ENCODE measurements at places on chromosomes 7 and 10.
A peak's percentile ranks its signal among the peaks of the same experiment; 100 is the strongest.

GRCh38 chr7:116478834-116479233, 20.7 kb upstream of the CAV2 start:
- DNase-seq, result no peak

DNA sequence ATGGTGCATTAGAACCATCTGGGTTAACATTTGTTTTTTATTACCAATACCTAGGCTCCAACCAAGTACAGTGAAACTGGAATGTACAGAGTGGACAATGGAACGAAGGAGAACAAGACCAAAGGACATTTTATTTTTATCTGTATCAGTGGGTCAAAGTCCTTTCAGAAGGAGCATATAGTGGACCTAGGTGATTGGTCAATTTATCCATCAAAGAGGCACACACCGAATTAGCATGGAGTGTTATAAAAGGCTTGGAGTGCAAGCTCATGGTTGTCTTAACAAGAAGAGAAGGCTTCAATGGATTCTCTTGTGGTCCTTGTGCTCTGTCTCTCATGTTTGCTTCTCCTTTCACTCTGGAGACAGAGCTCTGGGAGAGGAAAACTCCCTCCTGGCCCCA, at the start of gene CYP2C9:
CYP2C9 (plus strand) TSS at position 276 of the 400 bp plus-strand sequence; CDS start at position 301, 25 bp downstream.
- no peak for DNase-seq

DNA sequence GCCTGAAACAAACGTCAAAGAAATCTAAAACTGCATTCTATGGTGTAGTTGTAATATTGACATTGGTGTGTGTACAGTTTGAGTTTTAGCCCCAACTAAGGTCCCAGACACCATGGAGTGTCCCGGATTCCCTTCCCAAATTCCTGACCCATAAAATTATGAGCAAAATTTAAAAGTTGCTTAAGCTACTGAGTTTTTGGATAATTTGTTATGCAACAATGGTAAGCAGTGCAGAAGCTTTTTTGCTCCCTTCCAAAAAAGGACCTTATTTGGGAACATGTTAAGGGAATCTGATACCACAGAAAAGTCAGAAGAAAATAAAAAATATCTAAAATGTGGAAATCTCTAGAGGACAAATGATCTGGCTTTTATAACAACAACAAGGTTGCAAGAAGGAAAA, 63.3 kb upstream of the KMT2E start:
- no peak for DNase-seq

GRCh38 chr10:100575585-100576281, 40.0 kb downstream of the HIF1AN start:
- DNase-seq, result no peak

DNA sequence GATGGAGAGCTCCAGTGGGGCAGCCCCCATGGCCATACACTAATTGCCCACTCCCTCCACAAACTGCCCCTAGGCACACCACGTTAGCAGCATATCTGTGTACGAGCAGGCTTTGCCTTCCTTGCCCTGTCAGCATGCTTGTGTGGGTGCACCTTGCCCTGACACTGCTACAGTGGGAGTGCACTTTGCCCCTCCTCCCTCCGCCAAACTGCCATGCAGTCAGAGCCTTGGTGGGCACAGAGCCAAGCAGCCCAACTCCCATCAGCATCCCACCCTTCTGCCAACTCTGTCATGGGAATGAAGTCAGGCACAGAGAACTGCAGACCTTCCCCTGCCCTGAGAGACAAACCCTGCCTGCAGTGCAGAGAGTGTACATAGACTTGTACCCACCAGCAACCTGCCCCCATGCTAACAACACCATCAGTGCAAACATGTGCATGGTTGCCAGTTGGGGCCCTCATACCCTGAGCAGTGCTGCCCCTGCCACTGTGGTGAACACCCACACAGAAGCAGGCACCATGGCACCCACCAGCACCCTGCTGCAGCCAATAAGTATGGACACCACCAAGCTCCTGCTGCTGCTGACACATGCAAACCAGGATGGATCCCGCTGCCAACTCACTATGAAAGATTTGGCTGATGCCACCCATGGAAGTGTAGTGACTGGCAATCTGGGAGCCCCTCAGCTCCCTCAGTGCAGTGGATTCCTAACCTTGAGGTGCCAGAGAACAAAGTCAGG, 1197.7 kb upstream of the CELF2 start:
- no peak for DNase-seq

DNA sequence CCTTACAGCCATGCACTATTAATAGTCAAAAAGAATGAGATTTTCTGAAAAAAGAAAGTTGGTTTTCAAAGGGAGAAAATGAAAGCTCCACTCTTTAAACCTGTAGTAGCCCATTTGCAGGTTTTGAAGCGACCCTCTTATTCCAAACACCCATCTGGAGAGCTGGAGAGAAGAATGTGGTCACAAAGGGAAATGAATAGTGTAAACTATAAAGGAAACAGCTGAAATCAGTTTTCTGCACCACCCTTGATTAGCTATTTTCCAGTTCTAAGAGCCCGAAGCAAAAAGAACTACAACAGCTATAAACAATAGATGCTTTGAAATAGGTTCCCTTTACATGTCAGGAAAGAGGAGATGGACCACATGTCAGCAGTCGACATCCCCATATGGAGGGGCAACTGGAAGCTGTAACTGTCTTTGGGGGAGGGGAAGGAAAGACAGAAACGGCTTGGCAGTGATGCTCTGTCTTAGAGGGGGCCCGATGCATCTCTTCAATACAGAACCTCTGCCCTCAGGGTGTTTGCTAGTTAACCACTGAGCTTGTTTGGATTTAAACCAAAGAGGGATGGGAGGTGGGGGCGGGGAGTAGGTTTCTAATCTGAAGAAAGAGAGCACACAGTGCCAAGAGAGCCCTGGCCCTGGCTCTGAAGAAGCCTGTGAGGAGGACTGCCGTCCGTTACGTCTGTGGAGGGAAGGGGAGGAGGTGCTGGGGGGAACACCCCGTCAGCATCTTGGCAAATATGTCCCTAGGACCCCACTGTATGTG, 55.3 kb downstream of the CPVL start:
- no peak for DNase-seq

GRCh38 chr10:112429654-112430230, 17.0 kb downstream of the ZDHHC6 start:
- no peak for DNase-seq

- DNase-seq, result no peak
These were observed 155.5 kb downstream of the SNX10 start for GRCh38 chr7:26447116-26447515.

DNA sequence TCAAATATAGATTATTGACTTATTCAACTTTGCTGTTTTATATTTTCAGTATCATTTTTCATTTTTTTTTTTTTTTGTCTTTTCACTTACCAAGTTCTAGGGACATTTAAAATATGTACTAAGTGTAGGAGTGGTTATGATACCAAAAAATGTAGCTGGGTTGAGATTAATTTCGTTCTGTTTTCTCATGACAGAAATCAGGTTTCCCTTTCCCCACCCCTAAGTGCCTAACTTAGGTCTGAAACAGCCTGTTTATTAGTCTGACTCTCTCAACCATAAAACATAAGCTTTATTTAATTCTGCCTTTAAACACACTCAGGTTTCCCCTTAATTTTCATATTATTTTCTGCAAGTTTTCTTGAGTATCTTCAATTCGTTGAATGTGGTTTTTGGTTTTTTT, 22.1 kb downstream of the TMEM106B start:
- no peak for DNase-seq

GRCh38 chr10:72089618-72090017, 1.3 kb upstream of the SPOCK2 start:
- DNase-seq, result peak; percentile 52

DNA sequence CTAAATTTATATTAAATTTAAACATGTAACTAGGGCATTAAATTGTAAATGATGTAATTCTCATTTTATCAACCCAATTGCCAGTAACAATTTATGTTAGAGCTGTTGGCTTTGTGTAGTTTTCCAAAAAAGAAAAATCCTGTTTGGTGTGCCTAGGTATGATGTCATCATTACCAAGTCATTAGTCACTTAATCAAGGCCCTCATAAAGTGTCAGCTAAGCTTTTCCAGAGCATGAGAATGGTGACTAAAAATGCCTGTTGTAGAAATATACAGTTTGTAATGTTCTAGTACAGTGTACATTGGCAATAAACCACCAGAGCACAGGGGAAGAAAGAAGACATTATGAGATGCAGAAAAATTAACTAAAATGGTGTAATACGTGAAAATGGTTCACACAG, 593.8 kb upstream of the ANKRD30A start:
- DNase-seq, result no peak
